ENCODE measurements at places on chromosomes 4 and X.

DNA sequence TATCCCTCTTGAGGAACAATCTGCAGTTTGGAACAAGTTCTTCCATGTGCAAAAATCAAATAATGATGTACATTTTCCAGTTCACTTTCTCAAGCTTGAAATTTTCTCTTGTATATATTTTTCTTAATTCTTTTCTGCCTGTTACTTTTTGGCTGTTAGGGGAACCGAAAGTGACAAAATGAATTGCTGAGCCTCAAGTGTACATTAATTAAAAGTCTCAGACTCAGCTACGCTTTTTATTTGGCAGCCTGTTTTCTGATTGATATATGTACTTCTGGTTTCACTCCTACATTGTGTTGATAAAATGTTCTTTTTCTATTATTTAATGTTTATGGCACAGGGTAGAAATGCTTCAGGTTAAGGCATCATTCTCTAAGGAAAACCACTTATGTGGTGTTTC, 999.5 kb downstream of the PDHA2 start:
- DNase-seq: no peak

GRCh38 chr4:183266371-183266770, 53.7 kb downstream of the CLDN22 start:
- DNase-seq: no peak

- no peak for DNase-seq
These were observed 110.8 kb downstream of the PWWP3B start for GRCh38 chrX:106278951-106279350.

DNA sequence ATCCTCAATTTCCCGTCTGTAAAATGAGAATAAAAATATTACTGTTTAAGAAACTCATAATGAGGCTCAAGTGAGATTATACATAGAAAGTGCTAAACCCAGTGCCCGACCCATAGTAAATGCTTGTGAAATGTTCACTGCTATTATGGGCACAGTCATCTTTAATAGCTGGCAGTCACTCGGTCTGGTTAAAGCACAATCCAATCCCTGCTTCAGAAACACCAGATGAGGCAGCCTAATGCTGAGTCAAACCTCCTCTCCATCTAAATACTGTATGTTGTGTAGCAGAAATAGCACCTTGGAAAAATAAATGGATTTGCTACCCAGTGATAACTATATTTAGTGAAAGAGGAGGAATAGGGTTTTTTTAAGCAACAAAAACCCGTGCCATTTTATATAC, 14.5 kb downstream of the EVC2 start:
- DNase-seq: no peak

- no peak for DNase-seq
These were observed 3.7 kb upstream of the OSTC start for GRCh38 chr4:108646706-108647105.

DNA sequence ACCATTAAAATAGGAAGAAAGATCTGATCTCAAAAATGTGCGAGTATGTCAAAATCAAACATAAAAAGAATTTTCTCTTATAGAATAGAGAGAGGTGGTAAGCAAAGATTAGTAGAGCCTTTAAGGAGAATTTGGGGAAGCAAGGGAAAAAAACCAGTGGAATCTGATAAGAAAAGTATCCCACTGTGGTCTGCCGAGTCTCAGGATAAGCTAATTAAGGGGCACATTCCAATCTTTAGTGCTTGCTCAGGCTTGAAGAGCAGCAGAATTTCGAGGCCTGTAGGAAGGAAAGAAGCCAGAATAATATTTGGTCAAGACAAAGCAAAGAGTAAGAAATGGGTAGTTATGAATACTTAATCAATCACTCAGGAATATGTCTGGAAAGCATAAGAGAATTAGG, 13.0 kb downstream of the STATH start:
- DNase-seq: no peak

DNA sequence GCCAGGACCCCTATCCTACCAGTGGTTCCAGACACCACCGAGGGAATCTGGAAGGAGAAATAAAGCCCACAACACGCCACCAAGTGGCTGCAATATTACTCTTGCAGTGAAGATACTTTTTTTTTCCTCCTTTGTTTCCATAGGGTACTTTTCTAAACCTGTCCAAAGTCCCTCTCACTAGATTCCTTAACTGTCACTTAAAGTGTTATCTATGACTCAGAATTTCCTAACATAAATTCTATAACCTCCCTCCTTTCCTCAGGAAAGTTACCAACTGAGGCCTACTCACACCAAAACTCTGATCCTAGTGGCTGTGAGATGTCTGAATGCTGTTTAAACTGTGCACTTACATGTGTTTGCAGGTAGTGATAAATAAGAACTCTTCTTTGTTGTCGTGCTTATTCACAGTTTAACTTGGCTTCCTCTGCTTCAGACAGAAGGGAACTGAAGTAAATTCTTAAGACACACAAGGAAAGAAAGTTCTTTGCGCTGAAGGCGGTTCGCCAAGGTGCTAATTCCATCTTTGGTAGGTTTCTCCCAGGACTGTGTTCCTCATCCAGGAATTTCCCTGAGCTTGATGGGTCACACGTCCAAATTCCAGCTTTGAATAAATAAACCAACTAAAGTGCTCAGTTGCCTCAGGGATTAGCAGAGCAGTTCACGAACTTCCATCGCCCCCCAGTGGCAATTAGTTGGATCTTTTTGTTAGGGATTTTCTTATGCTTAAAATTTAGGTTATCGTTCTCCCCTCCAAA, 10.7 kb upstream of the HCCS start:
- no peak for DNase-seq

GRCh38 chr4:123520325-123520724, 123.7 kb downstream of the SPRY1 start:
- no peak for DNase-seq

DNA sequence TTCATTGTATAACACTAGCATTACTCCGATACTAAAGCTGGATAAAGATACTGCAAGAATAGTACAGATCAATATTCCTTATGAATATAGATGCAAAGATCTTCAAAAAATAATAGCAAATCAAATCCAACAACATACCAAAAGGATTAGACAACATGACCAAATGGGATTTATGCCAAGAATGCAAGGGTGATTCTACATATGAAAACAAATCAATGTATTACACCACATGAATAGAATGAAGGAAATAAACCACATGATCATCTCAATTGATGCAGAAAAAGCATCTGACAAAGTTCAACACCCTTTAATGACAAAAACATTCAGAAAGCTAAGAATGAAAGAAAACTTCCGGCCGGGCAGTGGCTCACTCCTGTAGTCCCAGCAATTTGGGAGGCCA, 42.8 kb downstream of the CUL4B start:
- DNase-seq: no peak

DNA sequence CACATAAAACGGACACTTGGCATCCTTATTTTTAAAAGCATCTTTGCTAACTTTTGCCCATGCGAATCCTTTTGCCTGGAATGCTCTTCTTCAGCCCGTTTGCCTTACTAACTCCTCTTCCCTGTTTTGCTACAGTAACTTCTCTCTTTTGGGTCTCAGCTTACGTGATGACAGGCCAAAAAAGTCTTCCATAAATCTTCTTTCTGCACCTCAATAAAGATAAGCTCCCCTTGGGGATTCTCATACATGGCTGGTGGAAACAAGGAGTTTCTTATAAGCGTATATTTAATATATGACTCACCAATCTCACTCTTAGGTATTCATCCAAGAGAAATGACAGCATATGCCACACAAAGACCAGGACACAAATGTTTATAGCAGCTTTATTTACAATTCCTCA, 192.7 kb downstream of the RCHY1 start:
- DNase-seq: no peak

DNA sequence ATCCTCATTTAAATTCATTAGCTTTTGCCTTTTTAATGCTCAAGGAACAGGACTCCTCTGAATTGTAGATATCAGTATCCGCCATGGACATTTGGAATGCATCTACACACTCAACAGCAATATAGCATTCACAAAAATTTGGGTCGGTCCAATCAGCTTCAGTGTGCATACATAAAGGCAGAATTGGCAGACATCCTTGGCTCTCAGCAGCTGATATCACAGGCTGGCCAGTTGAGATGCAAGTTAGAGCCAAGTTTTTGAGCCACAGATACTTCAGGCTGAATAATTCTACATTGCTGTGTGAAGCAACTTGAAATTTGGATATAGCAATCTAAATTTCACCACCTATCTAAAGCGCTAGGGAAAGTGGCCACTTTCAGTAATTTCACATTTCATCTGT, 821.1 kb downstream of the PCDH19 start:
- no peak for DNase-seq

- no peak for DNase-seq
These were observed 8.9 kb downstream of the POLA1 start for GRCh38 chrX:24702362-24703184.

- no peak for DNase-seq
These were observed 62.6 kb downstream of the TRIML1 start for GRCh38 chr4:188201851-188202250.

DNA sequence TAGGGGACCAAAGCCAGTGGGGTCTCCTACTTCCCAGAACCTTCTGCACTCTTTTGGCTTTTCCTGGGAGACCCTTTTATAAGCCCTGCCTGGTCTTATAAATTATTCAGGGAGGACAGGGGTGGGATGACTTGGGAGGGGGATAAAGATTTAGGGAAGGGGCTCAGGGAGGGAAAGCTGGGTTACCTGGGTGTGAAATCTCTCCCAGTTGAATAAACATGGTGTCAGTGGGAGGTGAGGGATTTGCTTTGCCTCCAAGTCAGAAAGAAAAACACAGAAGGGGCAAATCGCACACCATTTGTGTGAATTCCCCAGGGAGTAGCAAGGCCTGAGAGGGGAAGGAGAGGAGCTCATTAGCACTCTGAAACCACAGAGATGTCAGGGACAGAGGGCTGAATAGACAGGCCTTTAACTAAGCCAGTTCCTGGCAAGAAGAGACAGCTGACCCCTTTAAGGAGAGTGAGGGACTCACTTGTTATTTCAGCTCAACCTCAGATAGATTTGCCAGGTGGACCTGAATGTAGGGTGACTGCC, at the start of gene RIPPLY1:
Gene RIPPLY1, minus strand, starts transcription at position 51 of the 534 bp plus-strand sequence. CDS start 54 bp downstream, outside the sequence.
- DNase-seq: no peak

DNA sequence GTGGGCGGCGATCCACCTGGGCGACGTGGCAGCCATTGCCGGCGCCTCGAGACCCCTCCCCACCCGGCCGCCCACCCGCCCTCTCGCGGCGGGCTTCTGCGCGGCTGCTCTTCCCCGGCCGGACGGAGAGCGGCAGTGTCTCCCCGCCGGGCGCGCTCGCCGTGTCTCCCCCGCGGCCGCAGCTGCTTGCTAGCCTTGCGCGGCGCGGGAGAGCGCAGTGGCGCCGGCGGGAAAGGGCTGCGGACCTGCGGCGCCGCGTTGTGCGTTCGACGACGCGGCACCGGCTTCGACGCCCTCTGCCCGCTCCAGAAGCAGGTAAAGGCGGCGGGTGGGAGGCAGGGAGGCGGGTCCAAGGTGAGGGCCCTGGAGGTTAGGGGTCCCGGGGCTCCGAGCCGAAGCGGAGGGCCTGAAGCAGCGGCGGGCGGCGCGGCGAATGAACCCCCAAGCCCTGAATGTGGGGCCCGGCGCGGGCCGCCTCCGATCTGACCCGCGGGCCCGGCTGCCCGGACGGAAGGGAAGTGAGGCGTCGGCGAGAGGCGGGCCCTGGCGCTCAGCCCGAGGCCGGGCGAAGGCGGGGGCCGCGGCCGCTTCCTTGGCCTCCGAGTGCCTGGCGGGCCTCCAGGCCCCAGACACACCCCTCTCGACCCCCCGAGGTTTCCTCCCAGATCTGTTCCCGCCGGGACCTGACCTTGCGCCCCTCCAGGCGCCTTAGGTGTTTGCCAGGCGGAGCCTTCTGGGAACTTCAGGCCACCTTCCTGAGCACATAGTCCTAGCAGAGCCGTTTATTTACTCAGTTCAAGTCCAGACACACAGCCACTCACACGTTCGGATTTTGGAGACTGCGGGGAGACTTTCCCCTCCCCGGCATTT, at the start of gene N4BP2:
Gene N4BP2, plus strand, starts transcription at position 135 of the 870 bp plus-strand sequence. CDS start 40,491 bp downstream, outside the sequence.
- DNase-seq: peak; percentile 51

DNA sequence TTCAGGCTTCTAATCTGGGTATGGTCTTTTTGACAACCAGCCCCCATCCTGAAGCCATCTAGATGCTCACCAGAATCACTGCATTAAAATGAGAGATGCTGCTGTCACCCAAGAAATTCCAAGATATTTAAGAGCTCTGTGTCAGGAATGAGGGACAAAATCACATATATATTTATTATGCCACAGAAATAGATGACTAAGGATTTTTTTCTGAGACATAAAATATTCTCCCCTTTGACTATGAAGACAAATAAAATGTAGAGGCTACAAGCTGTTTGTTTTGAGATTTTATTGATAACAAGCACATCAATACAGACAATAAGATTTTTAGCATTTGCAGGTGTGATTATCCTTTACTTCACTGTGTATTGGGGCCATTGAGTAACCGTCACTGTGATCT, 77.4 kb downstream of the COMMD8 start:
- no peak for DNase-seq

DNA sequence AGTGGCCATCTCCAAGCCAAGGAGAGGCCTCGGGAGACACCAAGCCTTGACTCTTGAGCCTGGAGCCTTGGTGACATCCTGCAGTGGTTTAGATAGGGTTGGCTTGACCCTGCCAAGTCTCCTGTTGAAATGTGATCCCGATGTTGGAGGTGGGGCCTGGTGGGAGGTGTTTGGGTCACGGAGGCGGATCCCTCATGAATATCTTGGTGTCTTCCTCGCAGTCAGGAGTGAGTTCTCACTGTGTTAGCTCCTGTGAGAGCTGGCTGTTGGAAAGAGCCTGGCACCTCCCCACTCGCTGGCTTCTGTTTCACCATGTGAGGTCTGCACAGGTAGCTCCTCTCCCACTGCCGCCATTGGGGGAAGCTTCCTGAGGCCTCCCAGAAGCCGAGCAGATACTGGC, 38.8 kb downstream of the ADRA2C start:
- no peak for DNase-seq

GRCh38 chr4:173934933-173935620, 348.4 kb downstream of the FBXO8 start:
- no peak for DNase-seq

- DNase-seq: no peak
These were observed 113.9 kb upstream of the ANXA3 start for GRCh38 chr4:78437608-78438088.

DNA sequence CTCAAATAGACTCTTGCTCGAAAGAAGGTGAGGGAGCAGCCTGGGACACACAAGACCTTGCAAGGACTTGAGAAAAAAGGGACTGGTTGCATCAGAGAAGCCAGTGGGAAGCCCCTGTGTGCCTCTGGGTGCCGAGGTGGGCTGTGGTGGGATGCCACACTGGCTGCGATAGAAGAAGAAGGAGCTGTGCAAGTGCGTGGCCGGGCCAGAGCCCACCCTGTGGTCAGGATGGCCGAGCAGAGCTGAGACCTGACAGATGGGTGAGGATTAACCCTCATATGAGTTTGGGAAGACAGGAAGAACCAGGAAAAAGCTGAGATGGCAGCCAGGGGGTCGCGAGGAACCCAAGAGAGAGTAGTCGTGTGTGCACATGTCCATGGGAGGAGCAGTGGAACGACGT, 44.6 kb upstream of the HGFAC start:
- DNase-seq: no peak

DNA sequence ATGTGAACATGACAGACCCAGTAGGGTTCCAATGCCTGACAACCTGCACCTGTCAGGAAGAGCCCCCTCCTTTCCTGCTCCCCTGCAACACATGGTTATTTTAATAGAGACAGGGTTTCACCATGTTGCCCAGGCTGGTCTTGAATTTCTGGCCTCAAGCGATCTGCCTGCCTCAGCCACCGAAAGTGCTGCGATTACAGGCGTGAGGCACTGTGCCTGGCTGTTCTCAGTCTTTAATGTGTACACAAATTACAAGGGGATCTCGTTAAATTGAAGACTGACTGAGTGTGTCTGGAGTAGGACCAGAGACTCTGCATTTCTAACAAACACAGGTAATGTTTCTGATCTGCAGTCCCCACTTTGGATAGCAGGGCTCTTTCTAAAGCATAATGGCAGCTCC, 55.4 kb downstream of the NPNT start:
- DNase-seq: no peak

- DNase-seq: no peak
These were observed 21.2 kb upstream of the UGT8 start for GRCh38 chr4:114577386-114577785.
